ENCODE measurements at places on chromosomes 1 and 21.
A peak's percentile ranks its signal among the peaks of the same experiment; 100 is the strongest.

GRCh38 chr1:169914531-169914930, 20.8 kb upstream of the SCYL3 start:
- no peak for DNase-seq

GRCh38 chr1:210446479-210446878, 117.8 kb downstream of the HHAT start:
- DNase-seq, result peak; percentile 85

GRCh38 chr21:40516335-40516734, 330.6 kb downstream of the DSCAM start:
- DNase-seq, result no peak

- DNase-seq, result no peak
Observed at GRCh38 chr1:160717306-160717705, 5.7 kb upstream of the CD48 start.

GRCh38 chr1:7469255-7469938, 301.7 kb upstream of the VAMP3 start:
- DNase-seq, result no peak

DNA sequence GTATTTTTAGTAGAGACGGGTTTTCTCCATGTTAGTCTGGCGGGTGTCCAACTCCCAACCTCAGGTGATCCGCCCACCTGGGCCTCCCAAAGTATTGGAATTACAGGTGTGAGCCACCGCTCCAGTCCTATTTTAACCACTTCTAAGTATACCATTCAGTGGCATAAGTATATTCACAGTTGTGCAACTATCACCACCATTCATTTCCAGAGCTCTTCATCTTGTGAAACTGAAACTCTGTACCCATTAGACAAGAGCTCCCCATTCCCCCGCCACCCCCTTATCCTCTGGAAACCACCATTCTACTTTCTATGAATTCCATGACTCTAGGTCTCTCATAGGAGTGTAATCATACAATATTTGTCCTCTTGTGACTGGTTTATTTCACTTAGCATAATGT, 40.2 kb upstream of the CAMTA1 start:
- DNase-seq, result no peak

DNA sequence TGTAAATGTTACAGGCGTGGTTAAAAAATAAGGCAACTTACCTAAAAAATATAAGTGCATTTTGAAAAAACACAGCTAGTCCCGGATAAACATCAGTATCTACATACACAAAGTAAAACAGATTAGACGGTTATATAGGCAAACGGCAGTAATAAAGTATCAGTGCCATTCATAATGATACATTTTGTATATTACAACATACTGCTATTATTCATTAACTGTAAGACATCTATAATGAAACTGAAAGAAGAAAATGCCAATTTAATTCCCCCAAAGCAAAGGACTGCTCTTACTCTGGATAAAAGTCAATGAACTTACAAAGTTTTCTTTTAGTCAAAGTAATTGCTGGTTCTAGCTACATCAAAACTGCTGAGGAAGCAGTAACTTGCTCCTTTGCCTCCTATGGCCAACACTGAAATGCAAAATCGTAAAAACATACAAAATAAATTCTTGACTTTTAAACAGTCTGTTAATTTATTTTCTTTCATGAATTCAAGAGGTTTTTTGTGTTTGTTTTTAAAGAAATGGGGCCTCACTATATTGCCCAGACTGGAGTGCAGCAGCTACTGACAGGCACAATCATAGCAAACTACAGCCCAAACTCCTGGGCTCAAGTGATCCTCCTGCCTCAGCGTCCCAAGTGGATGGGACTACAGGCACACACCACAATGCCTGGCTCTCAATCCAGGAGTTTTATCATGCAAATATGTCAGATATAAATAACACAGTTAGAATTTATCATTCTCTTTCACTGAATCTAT, 23.9 kb downstream of the TMEM50B start:
- DNase-seq, result no peak

DNA sequence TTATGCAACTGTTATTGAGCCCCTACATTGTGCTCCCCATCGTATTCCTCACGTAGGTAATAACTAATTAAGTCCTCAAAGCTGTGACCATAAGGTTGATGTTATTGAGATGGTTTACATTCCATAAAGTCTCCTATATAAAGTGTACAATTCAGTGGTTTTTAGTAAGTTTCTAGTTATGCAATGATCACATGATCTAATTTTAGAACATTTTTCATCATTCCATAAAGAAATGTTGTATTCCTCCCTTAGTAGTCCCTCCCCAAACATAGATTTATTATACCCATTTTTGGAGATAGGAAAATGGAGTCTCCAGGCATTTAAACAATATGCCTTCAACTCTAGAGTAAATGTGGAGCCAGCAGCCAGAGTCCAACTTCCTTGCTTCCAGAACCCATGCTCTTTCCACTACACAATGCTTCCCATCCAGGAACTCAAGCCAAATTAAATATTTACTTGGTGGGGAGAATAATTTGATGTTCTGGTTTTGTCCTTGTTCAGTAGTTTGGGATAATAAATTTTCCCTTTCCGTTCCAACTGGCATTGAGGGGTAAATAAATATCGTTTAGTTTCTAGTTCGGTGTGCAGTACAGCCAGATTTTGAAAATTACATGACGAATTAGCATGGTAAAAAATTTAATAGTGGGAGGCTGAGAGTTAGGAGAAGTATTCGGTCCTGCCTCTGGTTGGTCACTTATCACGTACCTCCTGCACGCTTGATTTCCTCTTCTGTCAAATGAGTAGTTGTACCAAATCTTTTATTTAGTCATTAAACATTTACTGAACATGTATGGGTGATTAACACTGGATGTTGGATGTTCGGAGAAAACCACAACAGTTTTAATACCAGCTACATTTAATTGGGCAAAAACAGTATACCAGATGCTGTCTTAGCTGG, 66.3 kb downstream of the CACHD1 start:
- no peak for DNase-seq

- no peak for DNase-seq
Observed at GRCh38 chr1:11176081-11176706, 13.0 kb upstream of the ANGPTL7 start.

- no peak for DNase-seq
Observed at GRCh38 chr1:4119516-4120220, 219.6 kb upstream of the C1orf174 start.

DNA sequence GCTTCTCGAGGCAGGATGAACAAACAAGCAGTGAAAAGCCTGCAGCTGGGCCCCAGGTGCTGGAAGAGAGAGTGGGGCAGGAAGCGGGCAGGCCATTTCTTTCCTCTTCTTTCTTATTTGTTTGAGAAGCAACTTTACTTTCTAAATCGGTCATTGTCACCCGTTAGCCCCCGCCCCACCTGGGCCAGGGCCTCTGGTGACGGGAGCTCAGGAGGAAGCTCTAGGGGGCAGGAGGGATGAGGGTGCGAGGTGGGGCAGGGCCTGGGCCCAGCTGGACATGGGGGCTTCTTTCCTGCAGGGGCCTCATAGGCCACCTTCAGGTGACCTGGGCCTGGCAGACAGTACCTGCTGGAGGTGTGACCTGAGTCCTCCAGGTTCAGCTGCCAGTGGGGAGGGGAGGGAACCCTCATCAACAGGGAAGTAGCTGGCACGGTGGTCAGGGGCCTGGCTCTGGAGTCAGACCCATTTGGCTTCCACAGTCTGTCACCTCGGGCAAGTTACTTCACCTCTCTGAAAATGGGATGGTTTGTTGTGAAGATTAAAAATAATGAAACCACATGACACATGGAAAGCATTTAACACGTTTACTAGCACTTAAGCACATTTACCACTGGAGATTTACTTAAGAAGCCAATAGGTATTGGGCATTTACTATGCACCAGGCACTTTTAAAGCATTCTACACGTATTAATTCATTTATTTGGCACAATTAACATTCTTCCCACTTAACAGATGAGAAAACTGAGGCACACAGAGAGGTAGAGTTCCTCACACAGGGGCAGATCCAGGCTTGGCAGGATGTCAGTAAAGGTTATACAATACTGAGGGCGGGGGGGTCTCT, 54.1 kb upstream of the ID3 start:
- peak; percentile 64 for DNase-seq

DNA sequence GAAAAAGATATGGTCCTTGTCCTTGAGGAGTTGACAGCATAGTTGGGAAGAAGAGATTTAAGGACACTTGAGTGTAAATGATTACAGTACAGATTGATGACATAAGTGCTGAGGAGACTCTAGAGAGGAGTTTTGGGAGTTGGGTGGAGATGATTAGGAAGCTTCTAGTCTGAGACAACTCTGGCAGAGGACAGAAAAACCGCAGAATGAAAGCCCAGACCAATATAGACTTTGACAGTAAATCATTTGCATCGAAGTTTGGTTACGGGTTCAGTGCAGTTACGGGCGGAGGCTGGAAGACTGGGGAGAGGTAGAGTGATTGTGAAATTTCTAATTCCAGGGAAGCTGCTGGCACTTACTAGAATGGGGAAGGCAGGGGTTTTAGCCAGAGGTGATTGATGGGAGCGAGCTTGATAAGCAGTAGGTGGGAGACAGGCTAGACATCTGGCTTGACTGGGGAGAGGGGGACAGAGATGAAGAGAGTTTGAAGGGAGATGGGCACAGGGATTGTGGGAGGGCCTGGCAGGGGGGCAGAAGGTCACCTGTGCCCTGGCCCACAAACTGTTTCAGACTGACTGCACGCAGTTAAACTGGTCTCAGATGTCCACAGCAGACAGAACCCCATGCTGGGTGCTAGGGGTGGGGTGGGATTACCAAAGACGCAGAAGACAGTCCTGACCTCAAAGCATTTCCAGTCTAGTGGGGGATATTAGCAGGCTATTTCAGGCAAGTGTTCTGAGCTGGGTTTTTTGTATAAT, 20.1 kb downstream of the SH2D2A start:
- no peak for DNase-seq

GRCh38 chr1:202249436-202249835, 55.8 kb downstream of the LGR6 start:
- DNase-seq, result no peak

DNA sequence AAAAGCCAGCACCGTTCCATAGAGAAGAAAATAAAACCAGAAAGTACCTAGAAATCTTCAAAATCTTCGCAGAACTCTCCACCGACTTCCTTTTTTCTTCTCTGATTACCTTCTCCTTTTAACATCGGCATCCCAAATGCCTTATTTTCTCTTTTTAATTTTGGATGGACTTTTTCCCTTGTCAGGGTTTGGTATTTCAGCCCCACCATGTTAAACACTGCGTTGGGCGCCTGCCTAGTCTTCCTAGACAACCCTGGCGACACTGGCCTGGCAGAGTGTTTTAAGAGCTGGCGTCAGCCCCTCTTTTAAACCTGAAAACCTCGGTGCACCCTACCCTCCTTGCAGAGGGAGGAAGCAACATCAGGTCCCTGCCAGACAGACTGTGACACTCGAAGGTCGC, 66.0 kb upstream of the EFHD2 start:
- no peak for DNase-seq

- DNase-seq, result no peak
Observed at GRCh38 chr1:56838759-56839158, 15.8 kb upstream of the C8A start.

- no peak for DNase-seq
Observed at GRCh38 chr1:22627331-22627730, 9.1 kb upstream of the C1QA start.

- DNase-seq, result no peak
Observed at GRCh38 chr1:14217384-14217783, 381.1 kb upstream of the KAZN start.

GRCh38 chr1:234533975-234534876, 55.2 kb upstream of the TARBP1 start:
- no peak for DNase-seq

DNA sequence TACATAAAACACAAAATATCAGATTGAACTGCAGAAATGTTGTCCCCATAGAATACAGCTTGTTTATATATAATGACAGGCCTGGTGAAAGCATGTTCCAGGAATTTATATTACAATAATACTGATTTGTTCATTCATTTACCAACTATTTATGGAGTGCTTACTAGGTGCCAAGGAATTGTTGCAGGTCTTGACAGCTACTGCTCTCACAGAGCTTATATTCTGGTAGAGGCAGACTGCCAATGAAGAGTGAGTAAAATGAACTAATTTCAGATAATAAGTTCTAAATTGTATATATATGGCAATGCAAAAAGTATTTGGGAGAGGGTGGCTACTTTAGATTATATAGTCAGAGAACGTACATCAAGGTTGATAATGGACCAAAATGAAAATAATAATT, 152.0 kb downstream of the COQ8A start:
- DNase-seq, result no peak

- DNase-seq, result no peak
Observed at GRCh38 chr1:4019606-4020331, 119.7 kb upstream of the C1orf174 start.

DNA sequence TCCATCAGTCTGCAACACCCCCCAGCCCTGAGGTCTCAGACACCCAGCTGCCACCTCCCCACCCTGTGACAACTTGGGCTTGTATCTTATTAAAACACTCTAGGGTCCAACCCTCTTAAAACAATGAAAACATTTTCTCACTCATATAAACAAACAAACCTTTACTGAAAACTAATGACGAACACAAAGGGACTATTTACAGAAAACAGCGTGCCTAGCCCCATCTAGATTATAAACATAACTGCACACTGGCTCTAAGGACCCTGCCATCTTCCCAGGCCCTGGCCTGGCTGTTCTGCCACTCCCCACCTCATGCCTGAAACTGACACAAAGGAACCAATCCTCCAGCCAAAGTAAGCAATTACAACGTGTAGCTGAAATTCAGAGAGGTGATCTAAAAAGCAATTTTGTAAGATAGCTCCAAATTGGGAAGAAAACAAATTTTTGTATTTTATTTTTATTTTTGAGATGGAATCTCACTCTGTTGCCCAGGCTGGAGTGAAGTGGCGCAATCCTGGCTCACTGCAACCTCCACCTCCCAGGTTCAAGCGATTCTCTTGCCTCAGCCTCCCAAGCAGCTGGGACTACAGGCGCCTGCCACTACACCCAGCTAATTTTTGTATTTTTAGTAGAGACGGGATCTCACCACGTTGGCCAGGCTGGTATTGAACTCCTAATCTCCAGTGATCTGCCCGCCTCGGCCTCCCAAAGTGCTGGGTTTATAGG, 40.9 kb downstream of the CAPZB start:
- no peak for DNase-seq

All from stimulated activated effector memory CD8-positive, alpha-beta T cell treated with anti-CD3 and anti-CD28 coated beads, Interleukin-12 subunit alpha, Interleukin-12 subunit beta, amount 100 ng/mL, for 72 hours (primary cell).